Fibroblast of lung (primary cell): ENCODE measurements at places on chromosomes 16 and 17. TPM values are rescaled to one million over a fixed set of nuclear protein-coding genes. Genes with fewer than 3 reads are reported as not detected.
A peak's percentile ranks its signal among the peaks of the same experiment; 100 is the strongest.

DNA sequence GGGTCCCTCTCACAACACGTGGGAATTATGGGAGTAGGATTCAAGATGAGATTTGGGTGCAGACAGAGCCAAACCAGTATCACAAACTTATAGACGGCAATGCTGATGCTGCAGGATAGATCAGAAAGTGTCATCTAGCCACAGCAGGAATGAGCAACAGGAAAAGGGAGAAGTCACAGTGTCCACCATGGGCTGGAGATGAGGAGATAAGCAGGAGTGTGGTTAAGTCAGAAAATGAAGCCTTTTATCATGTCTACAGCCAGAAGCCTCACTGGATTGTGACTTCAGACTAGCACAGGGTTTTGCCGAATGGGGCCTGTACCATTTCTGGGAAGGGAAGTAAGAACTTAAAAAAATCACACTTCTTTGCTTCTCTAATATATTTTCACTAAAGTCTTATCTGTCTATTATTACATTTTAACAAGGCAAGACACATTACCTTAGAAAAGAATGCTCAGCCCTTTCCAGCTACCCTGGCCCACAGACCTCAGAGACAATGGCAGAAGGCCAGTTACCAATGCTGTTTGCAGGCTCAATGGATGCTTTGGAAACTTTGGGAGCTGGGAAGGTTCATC lies 490.2 kb upstream of the SALL1 start:
- DNase-seq = peak; percentile 71

- DNase-seq = peak; percentile 72
These were observed 5.1 kb downstream of the BAHCC1 start for GRCh38 chr17:81400154-81400977.

- no peak for DNase-seq
These were observed 191.8 kb downstream of the RBFOX1 start for GRCh38 chr16:7524419-7524818.

DNA sequence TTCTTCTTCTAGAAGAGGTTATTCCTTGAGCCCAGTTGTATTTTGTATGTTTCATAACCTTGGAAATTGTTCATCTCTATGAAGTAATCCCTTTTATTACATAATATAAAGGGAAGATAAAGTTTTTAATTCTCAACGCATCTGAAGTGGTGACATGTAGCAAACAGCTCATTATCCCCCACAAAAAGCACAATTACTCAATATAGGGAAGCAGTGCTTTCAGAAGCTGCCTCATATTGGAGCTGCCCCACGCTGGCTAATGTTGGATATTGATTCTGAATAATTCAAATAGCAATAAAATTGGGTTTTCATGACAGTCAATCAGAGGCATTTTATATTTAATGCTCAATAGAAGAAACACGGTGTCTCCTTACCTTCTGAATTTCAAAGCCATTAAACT lies 604.3 kb upstream of the RBFOX1 start:
- no peak for DNase-seq

GRCh38 chr17:1560101-1560857 lies 2.3 kb downstream of the PITPNA start:
- no peak for DNase-seq

GRCh38 chr17:11081342-11081741 lies 159.7 kb upstream of the SHISA6 start:
- DNase-seq = no peak

- no peak for DNase-seq
These were observed 298.6 kb downstream of the SEC14L1 start for GRCh38 chr17:77439189-77440018.

GRCh38 chr17:65099941-65100315 lies 37.2 kb upstream of the RGS9 start:
- peak; percentile 86 for DNase-seq

DNA sequence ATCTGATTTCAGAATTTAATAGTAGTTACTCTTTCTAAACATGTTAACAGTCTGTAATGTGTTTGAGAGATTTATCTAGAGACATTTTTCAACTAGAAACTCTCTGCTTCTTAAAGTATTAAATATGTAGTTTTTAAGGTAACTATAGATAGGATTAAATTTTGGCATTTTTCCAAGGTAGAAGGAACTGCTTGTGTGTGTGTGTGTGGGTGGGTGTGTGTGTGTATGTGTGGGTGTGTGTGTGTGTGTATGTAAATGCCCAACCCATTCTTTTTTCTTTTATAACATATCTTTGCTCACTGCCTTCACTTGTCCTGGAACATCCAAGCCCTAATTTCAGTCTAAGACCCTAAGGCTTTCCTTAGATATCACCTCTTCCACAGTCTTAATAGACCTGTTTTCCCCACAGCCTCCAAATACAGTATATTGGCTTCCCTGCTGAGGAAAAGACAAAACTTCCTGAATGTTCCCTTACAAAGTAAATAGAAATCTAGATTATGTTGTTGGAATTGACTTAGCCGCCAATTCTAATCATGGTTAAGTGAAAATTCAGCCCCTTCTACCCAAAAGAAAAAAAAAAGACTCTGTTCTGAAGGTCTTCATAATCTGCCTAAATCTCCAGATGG lies 33.5 kb downstream of the NUP93 start:
- no peak for DNase-seq

GRCh38 chr17:63285551-63285950 lies 160.6 kb downstream of the CYB561 start:
- DNase-seq = peak; percentile 80

DNA sequence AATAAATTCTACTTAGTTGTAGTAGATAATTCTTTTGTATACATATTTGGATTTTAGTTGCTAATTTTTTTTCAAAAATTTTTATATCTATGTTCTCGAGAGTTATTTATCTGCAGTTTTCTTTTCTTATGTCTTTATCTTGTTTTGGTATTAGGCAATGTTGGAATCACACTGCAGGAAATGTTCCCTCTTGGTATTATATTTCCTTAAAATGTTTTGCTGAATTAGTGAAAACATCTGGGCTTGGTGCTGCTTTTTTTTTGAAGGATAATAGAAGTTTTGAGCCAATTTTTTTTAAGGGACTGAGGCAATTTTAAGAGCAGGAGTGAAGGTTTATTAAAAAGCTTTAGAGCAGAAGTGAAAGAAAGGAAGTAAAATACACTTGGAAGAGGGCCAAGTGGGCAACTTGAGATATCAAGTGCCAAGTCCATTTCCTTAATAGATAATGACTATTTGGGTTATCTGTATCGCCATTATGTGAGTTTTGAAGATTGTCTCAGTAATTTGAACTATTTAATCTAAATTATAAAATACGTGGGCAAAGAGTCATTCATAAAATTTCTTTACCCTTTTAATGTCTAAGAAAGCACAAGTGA lies 1390.1 kb upstream of the CDH8 start:
- no peak for DNase-seq

DNA sequence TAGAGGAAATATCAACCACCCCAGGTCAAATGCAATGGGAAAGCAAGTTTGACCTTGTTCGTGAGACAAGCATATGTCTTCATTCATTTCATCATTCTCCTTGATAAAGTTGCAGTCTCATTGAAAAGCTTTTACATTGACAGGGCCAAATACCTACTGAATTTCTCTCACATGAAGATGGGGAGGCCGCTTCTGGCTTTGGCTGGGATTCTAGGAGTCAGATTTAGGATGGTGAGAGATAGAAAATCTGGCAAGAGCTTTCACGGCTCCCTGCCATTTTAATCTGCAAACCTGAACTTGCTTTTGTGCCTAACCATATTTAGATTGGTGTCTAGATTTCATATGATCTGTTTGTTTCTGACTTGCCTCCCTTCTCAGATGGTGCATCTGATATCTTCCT lies 88.0 kb downstream of the TMEM100 start:
- no peak for DNase-seq

DNA sequence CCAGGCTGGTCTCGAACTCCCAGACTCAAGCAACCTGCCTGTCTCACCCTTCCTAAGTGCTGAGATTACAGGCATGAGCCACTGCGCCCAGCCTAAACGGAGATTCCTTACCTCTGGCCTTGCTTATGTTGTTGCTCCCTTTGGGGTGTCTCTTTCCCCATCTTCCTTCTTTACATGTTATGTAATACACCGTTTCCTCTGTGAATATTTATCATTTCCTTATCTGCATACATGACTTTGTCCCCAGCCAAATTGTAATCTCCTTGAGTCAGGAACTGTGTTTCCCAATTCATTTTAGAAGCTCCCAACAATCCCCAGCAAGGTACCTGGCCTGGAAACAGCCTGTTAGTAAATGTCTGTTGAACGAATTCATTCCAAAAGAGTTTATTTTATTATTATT lies 15.7 kb downstream of the COPZ2 start:
- no peak for DNase-seq

- DNase-seq = no peak
These were observed 51.0 kb upstream of the PIRT start for GRCh38 chr17:10888858-10889257.

DNA sequence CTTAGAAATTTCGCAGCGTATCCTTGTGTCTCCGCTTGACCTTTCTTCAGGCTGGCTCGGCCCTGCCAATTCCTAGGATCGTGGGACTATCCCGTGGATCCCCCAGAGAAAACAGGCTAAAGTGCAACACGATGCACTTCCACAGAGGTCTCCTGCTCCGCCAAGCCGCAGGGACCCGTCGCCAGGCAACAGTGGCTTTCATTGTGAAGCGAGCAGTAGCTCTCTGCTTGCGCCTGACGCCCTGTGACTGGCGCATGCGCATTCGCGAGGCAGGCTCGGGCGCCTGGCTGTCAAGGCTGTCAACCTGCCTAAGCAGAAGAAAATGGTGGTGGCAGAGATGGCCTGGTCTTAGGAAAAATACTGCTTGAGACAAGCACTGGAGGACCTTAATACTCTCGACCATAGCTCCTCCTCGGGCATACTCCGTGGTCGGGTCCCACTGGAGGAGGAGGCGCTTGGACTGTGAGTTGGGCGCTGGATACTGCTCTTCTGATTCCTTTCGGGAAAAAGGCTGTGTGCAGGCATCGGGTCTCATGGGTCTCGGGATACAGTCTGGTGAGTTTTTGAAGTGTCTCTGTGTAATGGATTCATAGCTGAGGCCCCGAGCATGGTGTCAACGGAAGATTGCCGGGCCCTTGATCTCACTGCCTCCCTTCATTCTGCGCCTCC lies 2336.1 kb downstream of the TP53TG3F start:
- DNase-seq = no peak

GRCh38 chr16:27367461-27368357 lies 34.3 kb upstream of the IL21R start:
- peak; percentile 63 for DNase-seq

GRCh38 chr16:30786936-30787612 lies at the start of gene ZNF629:
ZNF629 (minus strand) TSS chr16:30787205; CDS start chr16:30784482, 2,723 bp downstream.
- DNase-seq = peak; percentile 67

GRCh38 chr17:42361781-42362186 lies 26.5 kb downstream of the STAT3 start:
- no peak for DNase-seq

DNA sequence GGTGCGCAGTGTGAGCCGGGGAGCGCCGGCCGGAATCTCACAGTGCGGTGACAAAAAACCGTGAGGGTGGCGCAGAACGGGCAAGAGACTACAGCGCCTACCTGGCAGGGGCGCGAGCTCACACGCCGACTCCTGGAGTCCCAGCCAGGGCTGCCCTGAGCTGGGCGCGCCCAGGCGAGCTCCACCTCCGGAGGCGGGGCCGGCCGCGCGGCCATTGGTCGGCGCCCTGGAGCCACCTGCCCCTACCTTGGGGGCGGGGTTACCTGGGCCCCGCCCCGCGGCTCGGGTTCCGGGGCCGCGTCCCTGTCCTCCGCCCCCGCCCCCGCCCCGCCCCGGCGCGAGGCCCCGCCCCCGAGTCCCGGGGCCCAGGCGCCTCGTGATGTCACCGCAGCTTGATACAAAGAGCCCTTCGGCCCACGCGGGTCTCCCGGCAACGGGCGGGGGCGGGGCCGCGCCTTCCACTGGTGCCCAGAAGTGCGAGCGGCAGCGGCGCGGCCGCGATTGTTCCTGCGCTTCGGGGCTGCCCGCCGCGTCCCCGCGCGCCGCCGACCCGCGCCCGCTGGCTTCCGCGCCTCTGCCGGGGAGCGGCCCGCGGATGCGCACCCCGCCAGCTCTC lies 96.3 kb downstream of the RAB11FIP4 start:
- DNase-seq = peak; percentile 42

DNA sequence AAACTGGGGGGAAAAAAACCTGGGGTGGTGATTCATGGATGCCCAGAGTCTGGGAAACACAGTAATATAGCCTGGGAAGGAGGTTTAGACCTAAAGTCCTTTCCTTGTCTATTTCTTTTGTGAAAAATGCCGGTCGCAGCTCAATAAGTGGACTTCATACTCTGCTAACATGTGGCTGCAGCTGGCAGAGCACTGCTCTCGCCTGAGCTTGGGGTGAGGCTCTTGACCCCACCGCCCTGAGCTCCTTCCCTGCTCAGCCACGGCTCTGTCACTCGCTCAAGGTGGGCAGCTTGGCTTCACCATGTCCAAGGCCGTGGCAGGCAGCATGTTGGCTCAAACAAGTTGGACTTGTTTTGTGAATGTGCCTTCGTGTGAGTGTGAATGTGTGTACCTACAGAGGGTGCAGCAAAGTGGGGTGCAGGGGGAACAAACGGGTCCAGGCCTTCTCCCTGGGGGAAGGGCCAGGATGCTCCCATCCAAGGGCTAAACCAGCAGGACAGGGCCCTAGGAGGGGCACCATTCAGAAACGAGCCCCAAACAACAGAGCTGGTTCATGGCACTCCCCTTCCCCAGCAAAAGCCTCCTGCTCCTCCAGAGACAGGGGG lies 4.9 kb downstream of the FA2H start:
- no peak for DNase-seq

GRCh38 chr17:1617620-1618174 lies 10.9 kb downstream of the SLC43A2 start:
- peak; percentile 89 for DNase-seq

GRCh38 chr16:59522826-59523225 lies 788.7 kb upstream of the GOT2 start:
- no peak for DNase-seq

- DNase-seq = no peak
These were observed 12.1 kb downstream of the ABCA3 start for GRCh38 chr16:2328428-2328827.

GRCh38 chr17:46122486-46122871 lies 70.8 kb downstream of the KANSL1 start:
- DNase-seq = no peak

GRCh38 chr16:56728980-56729734 lies 772 bp upstream of the NUP93 start:
- DNase-seq = no peak

FNDC8 gene
- polyA plus RNA-seq = not detected in 2 replicates

SMIM22 gene
- not detected in 2 replicates for polyA plus RNA-seq

CTRB2 gene
- not detected in 2 replicates for polyA plus RNA-seq

RAD51D gene
- 15.1 and 15.6 TPM in 2 replicates for polyA plus RNA-seq

FTSJ3 gene
- 37.8 and 62.2 TPM in 2 replicates for polyA plus RNA-seq

SLFN14 gene
- not detected in 2 replicates for polyA plus RNA-seq

RAPGEFL1 gene
- 1.6 and 1.7 TPM in 2 replicates for polyA plus RNA-seq

PDE6G gene
- 0.64 and 0.75 TPM in 2 replicates for polyA plus RNA-seq

KRTAP9-4 gene
- polyA plus RNA-seq = not detected in 2 replicates
